ENCODE measurements at places on chromosomes 12 and 14. TPM values are rescaled to one million over a fixed set of nuclear protein-coding genes. Genes with fewer than 3 reads are reported as not detected.

GRCh38 chr12:103028881-103029639 is 71.6 kb downstream of the ASCL1 start:
- no peaks in the 10 kb centered on the region for H3K36me3 ChIP-seq
- H3K27ac ChIP-seq: no peak overlapping the region
- no peaks in the 10 kb centered on the region for H3K4me1 ChIP-seq
- H3K27me3 ChIP-seq: peaks cover 3% of the 10 kb centered on the region

DNA sequence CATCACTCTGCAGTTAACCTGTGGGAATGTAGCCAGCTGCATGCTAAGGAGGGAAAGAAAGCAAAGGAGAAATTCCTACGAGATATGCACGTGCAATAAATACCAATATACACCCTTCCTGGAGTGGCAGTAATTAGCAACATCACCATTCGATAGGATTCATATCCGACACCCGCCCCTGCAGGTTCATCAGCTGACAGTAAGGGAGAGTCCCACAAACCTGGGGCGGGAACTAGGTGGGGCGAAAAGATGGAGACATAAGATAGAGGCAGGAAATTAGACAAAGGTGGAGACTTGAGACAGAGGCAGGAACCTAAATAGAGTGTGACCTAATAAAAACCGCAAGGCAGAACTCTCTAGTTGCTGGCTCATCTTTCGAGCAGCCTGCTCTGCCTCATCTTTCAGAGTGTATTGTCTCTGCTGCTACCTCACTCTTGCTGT is 51.6 kb downstream of the PLEKHG3 start:
- H3K27me3 ChIP-seq: no peaks in the 10 kb centered on the region
- H3K4me3 ChIP-seq: no peak overlapping the region
- no peak for DNase-seq
- peak overlapping the region; percentile 94 for H3K27ac ChIP-seq
- peaks cover 58% of the 10 kb centered on the region for H3K4me1 ChIP-seq

DNA sequence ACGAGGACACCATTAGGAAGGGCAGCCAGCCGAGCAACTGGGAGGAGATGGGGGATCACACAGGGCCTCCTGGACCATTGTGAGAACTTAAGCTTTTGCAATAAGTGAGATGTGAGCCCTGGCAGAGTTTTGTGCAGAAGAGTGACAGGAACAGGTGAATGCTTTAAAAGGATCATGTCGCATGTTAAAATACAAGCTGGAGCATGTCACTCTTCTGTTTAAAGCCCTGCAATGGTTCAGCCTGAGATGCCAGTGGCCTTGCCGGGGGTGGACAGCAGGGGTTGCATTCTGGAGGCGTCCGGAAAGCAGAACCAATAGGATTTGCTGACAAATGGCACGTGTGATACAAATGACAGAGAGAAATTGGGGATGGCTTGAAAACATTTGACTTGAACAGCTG is 137.5 kb upstream of the RFLNA start:
- DNase-seq: no peak
- no peak overlapping the region for H3K4me3 ChIP-seq
- H3K36me3 ChIP-seq: peaks cover 1% of the 10 kb centered on the region
- H3K27me3 ChIP-seq: peaks cover 4% of the 10 kb centered on the region
- H3K27ac ChIP-seq: no peak overlapping the region

The ETNK1 gene
- 32.8 TPM for total RNA-seq

- no peak for DNase-seq
- peaks cover under 1% of the 10 kb centered on the region for H3K36me3 ChIP-seq
- peak overlapping the region; percentile 44 for H3K4me3 ChIP-seq
- peak overlapping the region; percentile 82 for H3K27ac ChIP-seq
- no peaks in the 10 kb centered on the region for H3K27me3 ChIP-seq
Observed at GRCh38 chr12:45732250-45732649, 2.7 kb downstream of the ARID2 start.

The TAS2R19 gene
- 1.9 TPM for total RNA-seq

All from chondrocyte (in vitro differentiated cells).